ENCODE measurements at places on chromosomes 2 and 18. TPM values are rescaled to one million over a fixed set of nuclear protein-coding genes. Genes with fewer than 3 reads are reported as not detected.

PELI1 gene
- total RNA-seq = 10.4 TPM

DNA sequence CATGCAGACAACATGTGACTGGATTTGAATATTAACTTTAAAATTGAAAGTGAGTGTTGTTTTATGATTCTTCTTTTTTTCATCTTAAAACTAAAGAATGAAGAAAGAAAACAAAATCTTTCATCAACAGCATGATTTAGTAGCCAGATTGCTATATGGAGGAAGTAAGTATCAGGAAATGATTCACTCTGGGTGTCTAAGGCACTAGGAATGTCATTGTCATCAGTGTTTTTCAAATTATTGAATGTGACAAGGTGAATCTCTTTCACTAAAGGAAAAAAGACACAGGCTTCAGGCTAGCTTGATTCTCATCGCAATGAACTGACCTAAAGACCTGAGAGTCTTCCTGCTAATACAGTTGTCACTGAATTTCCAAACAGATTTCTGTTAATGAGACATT lies 430.1 kb downstream of the FBXO15 start:
- no peak overlapping the region for H3K27ac ChIP-seq
- H3K36me3 ChIP-seq = no peaks in the 10 kb centered on the region
- no peaks in the 10 kb centered on the region for H3K27me3 ChIP-seq
- DNase-seq = no peak
- H3K4me3 ChIP-seq = no peak overlapping the region
- H3K4me1 ChIP-seq = peaks cover 4% of the 10 kb centered on the region

GRCh38 chr2:96683307-96683706 lies 40.7 kb downstream of the FER1L5 start:
- no peak overlapping the region for H3K27ac ChIP-seq
- H3K27me3 ChIP-seq = no peaks in the 10 kb centered on the region
- no peak for DNase-seq
- H3K4me1 ChIP-seq = peaks cover 14% of the 10 kb centered on the region

DNA sequence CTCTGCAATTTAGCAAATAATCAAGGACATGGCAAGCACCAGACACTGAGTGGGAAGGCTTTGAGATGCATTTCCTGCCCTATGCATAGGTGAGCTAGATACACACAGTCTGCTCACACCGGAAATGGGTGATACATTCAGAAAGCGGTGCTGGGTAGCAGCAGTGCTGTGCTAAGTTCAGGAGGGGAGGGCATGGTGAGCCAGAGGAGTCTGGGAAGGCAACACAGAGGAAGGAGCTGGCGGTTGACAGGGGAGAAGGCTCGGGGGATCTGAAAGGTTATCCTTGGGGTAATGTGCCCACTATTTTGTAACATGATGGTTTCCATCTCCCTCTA lies 57.4 kb upstream of the EPAS1 start:
- no peaks in the 10 kb centered on the region for H3K4me1 ChIP-seq
- no peaks in the 10 kb centered on the region for H3K36me3 ChIP-seq
- no peak overlapping the region for H3K27ac ChIP-seq
- H3K27me3 ChIP-seq = no peaks in the 10 kb centered on the region

NEMP2 gene
- total RNA-seq = 5.4 TPM

- H3K36me3 ChIP-seq = no peaks in the 10 kb centered on the region
- DNase-seq = peak; percentile 16
- no peak overlapping the region for H3K4me3 ChIP-seq
- H3K27ac ChIP-seq = no peak overlapping the region
- H3K27me3 ChIP-seq = no peaks in the 10 kb centered on the region
These were observed 45.5 kb downstream of the LYPD6 start for GRCh38 chr2:149375801-149376361.

DNA sequence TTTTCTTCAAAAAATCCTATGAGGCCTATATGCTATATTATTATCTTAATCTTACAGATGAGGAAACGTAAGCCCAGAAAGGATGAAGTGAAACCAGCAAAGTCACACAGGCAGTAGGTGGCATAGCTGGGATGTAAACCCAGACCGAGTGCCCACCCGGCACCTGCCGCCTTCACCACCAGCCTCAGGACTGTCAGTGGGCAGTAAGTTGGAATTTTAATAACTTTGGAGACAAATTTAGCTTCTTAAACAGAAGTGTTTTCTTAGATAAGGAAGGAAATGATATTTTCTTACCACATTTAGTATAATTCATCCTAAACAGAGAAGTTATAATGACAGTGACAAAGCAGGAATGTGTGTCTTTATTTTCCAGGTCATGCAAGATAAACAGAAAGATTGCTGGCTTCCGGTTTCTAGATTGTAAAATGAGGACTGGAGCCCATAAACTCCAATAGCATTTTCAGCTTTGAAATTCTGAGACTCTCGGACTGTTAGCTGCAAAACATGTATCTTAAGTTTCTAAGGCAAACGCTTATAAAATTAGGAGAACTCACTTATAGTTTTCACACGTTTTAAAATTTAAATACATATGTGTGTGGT lies 59.3 kb downstream of the CD8B2 start:
- H3K27ac ChIP-seq = no peak overlapping the region
- H3K4me1 ChIP-seq = no peaks in the 10 kb centered on the region
- peaks cover 17% of the 10 kb centered on the region for H3K27me3 ChIP-seq
- H3K4me3 ChIP-seq = no peak overlapping the region
- no peak for DNase-seq

GRCh38 chr18:72768681-72769229 lies 99.0 kb downstream of the NETO1 start:
- H3K27me3 ChIP-seq = no peaks in the 10 kb centered on the region
- H3K27ac ChIP-seq = no peak overlapping the region
- no peaks in the 10 kb centered on the region for H3K4me1 ChIP-seq
- H3K36me3 ChIP-seq = no peaks in the 10 kb centered on the region
- DNase-seq = no peak
- no peak overlapping the region for H3K4me3 ChIP-seq

DNA sequence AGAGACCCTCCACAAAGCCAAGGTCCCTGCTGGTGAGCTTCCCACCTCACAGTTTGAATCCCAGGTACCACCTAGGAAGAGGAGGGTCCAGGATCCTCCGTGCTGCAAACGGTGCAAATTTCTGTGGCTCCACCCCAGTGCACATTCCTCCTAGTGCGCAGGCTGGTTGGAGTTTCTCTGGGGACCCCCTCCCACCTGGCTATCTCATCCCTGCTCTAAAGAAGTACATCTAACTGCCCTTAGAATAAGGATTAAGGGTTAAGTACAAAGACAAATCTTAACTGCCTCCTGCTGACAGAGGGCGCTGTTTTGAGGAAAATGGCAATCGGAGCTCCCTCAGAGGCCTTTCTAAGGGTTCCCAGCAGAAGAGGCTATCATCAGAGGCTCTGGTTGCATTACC lies 109.6 kb upstream of the FSIP2 start:
- no peak for DNase-seq
- no peaks in the 10 kb centered on the region for H3K36me3 ChIP-seq
- no peaks in the 10 kb centered on the region for H3K27me3 ChIP-seq
- no peak overlapping the region for H3K27ac ChIP-seq
- H3K4me1 ChIP-seq = peaks cover 7% of the 10 kb centered on the region
- H3K4me3 ChIP-seq = no peak overlapping the region

SKA1 gene
- 3.0 TPM for total RNA-seq

GRCh38 chr2:8517850-8518498 lies 163.9 kb upstream of the ID2 start:
- H3K27me3 ChIP-seq = no peaks in the 10 kb centered on the region
- no peaks in the 10 kb centered on the region for H3K36me3 ChIP-seq
- DNase-seq = no peak
- peaks cover 5% of the 10 kb centered on the region for H3K4me1 ChIP-seq
- no peak overlapping the region for H3K4me3 ChIP-seq
- no peak overlapping the region for H3K27ac ChIP-seq

DNA sequence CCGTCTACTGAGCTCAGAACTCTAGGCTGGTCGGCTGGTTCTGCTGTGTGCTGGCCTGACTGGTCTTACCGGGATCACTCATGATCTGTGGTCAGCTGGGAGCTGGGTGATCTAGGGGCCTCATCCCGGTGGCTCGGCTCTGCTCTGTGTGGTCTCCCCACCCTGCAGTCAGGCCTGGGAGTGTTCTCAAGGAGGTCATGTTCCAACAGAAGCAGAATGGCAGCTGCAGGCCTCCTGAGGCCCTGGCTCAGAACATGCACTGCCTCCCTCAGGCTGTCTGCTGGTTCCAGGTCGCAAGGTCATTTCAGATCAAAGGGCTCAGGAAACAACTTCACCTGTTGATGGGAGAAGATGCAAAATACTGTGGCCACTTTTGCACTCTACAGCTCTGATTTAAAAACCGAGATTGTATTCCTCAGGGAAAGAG lies 81.1 kb upstream of the RFX8 start:
- H3K4me1 ChIP-seq = peaks cover 9% of the 10 kb centered on the region
- no peaks in the 10 kb centered on the region for H3K27me3 ChIP-seq
- no peak overlapping the region for H3K4me3 ChIP-seq
- DNase-seq = no peak

DNA sequence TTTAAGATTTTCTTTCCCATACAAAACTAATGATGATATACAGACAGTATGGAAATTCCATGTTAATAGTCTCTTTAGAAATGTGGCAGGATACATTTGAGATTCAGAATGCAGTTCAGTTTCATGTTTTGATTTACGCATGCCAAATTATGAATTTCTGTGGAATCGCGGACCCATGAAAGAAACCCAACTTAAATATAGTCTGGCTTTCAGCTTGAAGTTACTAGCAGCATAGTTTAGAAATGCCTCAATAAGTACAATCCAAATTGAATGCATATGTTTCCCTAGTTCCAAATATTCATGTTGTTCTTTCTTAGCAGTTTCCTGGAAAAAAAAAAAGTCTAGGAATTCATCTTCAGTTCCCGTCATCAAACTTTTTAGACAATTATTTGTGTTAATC lies 164.1 kb upstream of the RASGRP3 start:
- no peaks in the 10 kb centered on the region for H3K27me3 ChIP-seq
- DNase-seq = no peak
- no peak overlapping the region for H3K4me3 ChIP-seq
- H3K4me1 ChIP-seq = peaks cover 9% of the 10 kb centered on the region

- peaks cover 11% of the 10 kb centered on the region for H3K4me1 ChIP-seq
- no peak overlapping the region for H3K4me3 ChIP-seq
- no peak for DNase-seq
- no peaks in the 10 kb centered on the region for H3K27me3 ChIP-seq
These were observed 257.7 kb downstream of the PTGR3 start for GRCh38 chr18:74951165-74951760.

DNA sequence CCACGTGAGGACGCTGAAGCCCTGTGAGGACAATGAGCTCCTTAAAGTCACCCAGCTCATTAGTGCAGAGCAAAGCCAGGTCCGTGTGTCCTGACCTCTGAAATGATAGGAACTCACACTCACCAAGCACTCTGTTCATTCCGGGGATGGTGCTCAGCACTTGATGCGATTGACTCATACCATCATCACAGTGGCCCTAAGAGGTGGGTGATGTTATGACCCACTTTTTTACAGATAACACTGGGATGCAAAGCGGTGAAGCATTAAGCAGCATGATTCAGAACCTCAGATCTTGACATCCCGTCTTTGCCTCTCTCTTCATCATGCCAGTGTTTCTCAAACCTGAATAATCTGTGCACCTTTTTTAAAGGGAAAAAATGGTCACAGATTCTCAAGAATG lies 234.8 kb downstream of the ALPK2 start:
- no peaks in the 10 kb centered on the region for H3K27me3 ChIP-seq
- peaks cover 4% of the 10 kb centered on the region for H3K4me1 ChIP-seq
- peaks cover 18% of the 10 kb centered on the region for H3K36me3 ChIP-seq
- no peak overlapping the region for H3K4me3 ChIP-seq

Measured in cardiac muscle cell (in vitro differentiated cells and primary cell).